ENCODE measurements at places on chromosomes 12 and 14.

- DNase-seq: peak; percentile 75
These were observed at the start of the genes KLHL42 and MANSC4 for GRCh38 chr12:27779920-27780611. KLHL42 (plus strand) TSS chr12:27780233; CDS start chr12:27780331, 98 bp downstream. MANSC4 (minus strand) TSS chr12:27780236; CDS start chr12:27771276, 8,960 bp downstream.

DNA sequence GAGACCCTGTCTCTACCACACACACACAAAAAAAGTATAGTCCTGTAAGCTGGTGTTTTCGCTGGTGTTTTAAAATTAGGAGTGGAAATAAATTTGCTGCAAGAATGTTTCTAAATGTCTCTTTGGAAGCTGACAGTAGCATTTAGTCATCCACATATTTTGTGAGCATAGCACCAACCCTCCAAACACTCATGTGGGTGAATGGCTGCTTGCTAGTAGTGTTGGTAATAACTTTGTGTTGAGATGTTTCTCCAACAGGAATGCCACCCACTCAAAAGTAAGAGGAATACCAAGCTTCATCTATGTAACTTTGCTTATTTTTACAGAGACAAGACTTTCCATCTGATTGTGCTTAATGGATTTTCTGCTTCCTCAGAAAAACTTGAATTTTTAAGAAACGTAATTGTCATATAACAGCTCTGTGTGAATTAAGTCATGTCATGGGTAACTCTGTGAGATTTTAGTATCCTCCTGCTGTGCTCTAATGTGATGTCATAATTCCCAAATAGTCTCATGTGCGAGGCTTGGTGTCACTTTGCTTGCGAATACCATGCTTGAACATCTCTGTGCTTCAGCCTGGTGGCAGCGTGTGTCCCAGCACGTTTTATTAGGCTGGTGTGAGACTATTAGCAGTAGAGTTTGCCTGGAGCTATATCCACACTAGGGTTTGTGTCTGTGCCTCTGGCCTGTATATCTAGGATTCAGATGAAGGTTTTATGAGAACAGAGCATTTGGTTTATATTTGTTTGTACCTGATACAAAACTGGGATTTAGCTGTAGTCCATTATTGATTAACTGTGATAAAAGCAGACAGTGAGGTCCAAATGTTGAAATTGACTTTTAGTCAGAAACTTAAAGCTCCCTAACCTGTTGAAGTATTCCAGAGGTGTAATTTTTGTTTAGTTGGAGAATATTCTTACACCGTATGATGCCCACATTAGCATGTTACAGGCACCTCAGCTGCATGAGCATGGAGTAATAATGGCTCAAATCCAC, 80.5 kb downstream of the FBXW8 start:
- no peak for DNase-seq

GRCh38 chr12:84159260-84159659, 753.3 kb downstream of the SLC6A15 start:
- no peak for DNase-seq

DNA sequence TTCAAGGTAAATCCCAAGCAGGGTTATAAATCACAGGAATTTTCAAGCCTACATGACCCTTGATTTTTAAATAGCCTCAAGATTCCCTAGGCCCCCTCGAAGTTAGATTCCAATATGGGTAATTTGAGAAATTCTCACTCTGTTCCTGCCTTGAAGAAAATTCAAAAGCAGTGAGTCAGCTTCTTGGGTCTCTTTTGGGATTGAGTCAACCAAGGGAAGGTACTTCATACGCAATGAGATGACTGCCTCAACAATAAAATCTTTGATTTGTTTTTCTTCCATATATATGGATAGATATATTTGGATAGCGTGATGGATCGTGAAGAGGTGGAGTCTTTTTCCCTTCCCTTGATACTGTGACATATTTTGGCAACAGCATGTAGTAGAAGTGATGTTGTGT, 180.4 kb upstream of the ATP2B1 start:
- DNase-seq: no peak

GRCh38 chr12:57173089-57173488, 25.7 kb upstream of the LRP1-AS start:
- DNase-seq: no peak

DNA sequence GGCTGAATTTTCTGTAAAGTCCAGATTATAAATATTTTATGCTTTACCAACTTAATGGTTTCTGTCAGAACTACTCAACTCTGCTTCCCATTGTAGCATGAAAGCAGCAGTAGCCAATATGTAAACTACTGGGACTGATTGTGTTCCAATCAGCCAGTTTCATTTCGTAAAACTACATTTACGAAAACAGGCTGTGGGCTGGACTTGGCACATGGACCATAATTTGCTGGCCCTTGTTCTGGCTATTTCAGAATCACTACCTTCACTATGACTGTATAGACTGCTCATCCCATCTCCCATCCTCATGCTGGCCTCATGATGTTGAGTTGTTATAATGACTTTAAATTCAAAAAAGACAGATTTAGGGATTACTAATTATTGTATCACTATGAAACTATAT, 38.7 kb downstream of the FAR2 start:
- no peak for DNase-seq

DNA sequence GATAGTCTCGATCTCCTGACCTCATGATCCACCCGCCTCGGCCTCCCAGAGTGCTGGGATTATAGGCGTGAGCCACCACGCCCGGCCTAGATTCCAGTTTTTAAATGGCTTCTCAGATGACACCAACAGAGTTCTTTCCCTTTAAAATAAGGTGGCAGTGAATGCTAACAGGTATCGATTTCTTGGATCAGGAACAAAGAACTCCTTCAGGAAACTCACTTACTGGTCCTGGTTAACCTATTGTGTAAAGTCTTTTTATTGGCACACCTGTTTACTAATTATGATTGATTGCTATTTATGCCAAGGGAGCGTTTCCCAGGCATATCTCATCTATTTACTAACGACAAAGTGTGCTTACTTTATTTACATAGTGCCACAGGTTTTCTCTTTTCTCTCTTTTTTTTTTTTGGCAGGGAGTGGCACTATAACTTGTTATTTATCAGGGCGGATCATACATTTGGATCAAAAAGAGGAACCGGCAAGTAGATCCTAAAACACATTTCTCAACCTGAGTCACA, 89.7 kb downstream of the GLT1D1 start:
- DNase-seq: no peak

- no peak for DNase-seq
These were observed 59.8 kb downstream of the NPAS3 start for GRCh38 chr14:32998433-32998832.

GRCh38 chr12:96472384-96472783, 17.0 kb upstream of the CFAP54 start:
- no peak for DNase-seq

DNA sequence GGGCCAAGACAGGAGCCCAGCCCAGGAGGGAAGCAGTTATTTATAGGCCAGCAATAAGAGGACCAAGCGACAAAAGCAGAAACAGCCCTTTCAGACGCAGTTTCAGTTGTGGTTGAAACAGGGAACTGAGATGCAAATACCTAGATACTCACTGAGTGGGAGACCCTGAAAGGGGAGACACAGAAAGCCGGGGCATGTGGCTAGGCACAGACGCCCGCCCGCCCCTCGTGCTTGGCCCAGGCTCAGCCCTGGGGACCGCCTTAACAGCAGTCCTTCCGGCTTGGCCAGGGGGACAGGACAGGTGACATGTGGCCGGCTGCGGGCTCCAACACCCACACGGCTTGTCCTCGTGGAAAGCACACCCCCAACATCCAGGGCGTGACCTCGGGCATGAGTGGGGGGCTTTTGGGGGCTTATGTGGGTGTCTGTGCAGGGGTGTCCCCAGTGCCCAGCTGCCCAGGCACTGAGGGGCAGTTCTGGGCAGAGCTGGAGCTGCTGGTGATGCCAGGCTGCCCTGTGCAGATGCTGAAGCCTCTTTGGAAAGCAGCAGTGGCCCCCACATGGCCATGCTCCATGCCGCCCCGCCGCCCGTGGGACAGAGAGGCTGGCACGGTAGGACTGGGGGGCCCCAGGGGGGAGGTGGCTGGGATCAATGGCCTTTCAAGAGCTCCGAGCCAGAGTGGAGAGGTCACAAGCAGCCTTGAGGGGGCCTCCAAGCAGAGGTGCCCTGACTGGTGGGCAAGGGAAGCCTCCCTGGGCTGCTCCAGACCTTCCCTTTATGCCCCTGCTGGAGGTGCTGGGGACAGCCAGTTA, 2.1 kb downstream of the PLD4 start:
- DNase-seq: no peak

DNA sequence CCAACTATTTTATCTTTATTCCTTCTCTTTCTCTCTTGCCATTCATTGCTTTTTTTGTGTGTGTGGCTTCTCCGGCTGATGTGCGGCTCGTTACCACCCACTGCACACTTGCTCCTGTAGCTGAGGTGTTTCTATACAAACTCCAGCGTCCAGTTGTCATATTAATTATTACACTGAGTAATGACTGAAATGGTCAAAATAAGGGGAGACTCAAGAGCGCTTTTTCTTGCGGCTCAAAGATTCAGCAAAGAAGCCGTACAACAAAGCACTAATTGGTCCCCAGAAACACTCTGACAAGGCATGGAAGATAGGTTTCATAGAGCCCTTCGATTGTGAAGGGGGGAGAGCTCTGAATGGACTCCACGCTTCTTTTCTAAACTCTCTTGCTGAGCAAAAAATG, 5.6 kb upstream of the ASCL1 start:
- no peak for DNase-seq

GRCh38 chr14:64201296-64201695, 92.9 kb downstream of the ESR2 start:
- no peak for DNase-seq

GRCh38 chr12:104551-105081, 38.0 kb downstream of the IQSEC3 start:
- no peak for DNase-seq

GRCh38 chr12:98861251-98861650, 216.2 kb downstream of the APAF1 start:
- no peak for DNase-seq

DNA sequence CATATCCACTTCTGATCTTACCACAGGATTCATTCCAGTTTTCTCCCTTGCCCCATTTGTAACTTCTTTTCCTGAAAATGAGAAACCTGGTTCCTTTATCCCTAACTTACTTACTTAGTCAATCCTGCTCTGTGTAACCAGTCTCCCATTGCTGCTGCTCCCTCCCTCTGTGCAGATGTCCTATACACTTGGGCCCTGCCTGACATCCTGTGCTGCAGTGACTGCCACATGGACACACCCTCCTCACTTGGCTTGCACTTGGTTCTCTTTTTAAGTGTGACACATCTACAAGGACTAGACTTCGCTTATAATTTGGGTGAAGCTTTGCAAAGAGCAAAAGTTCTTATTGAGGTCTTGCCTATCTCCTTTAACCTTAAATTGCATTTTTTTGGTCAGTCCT, 51.4 kb downstream of the FGD4 start:
- no peak for DNase-seq

DNA sequence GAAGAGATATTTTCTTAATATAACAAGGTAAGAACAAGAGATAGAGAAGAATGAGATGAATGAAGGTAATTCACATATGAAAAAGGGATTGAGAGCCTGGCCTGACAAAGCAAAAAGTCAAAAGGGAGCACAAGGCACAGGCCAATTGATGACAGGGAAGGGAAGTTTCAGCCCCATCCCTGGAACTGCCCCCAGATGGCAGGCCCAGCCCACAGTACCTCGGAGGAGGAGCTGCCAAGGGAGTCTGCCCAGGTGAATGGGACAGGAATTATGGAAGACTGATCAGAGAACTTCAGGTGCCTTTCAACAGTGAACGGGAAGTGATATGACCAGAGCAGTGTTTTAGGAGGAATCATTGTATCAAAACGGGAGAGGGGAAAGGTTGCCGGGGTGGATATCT, 15.7 kb downstream of the SNRPF start:
- DNase-seq: no peak
